ENCODE measurements at places on chromosomes 3 and 15.

DNA sequence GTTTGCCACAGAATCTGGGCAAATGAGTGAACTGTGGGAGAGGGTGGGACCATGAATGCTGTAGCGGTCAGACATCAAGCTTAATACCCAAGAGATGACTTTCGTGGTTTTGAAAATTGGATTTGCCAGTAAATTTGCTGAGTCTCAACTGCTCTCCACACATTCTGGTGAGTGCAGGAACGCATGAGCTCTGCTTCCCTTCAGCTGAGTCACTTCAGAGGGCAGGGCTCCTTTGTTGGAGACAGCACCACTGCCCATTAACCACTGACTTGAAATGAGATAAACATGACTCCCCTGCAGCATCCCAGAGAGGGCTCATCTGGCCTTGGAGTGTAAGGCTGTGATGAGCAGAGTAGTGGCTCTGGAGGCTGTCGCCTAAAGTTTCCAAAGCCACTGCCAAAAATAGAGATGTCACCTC lies 22.6 kb downstream of the RARRES1 start:
- peak; percentile 83 for DNase-seq

GRCh38 chr3:58260261-58260731 lies 22.7 kb downstream of the ABHD6 start:
- DNase-seq, result peak; percentile 29

- DNase-seq, result peak; percentile 82
Measured at GRCh38 chr3:186746008-186746407, 28.8 kb downstream of the KNG1 start.

DNA sequence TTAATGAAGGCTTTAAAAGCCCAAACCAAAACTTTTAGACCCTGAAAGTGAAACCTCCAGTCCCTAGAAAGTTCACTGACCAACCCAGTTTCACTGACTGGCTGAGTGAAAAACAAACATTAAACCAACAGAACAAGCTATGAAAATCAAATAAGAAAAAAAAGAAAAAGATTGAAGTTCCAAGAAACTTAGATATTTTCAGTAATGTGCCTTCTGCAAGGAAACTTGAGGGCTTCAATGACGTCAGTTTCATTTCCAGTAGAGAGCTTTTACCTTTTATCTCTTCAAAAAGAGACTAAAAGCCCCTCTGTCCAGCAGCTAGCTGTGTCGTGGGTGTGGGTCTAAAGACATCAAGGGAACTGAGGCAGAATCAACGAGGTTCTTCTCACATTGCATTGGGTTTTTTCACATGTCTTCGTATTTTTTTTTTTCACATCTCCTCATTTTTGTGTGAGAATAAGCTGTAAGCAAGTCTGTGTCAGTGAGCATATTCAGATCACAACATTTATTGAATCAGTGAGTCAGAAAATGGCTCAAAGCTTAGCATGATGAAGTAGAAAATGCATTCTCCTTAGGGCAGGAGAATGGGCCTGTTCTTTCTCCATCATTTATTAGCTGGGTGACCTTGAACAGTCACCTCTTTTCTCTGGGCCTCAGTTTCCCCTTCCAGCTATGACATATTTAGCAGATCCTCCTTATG lies 54.8 kb upstream of the BCL6 start:
- no peak for DNase-seq

DNA sequence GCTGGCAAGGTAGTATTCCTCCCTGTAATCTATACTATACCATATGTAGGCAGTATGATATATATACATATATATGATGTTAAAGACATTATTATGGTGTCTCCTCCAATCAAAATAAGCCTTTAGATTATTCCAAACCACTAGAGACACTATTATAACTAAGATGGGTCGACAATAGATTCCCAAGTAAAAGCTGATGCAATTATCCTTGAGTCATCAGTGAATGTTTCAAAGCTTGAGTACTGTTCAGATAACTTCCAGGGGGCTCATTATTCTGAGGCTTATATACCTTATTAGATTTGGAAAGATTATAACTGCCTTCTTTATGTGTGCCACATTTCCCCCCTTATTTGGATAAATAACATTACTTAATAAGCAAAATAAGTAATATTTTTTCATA lies 11.9 kb upstream of the C3orf38 start:
- peak; percentile 58 for DNase-seq

DNA sequence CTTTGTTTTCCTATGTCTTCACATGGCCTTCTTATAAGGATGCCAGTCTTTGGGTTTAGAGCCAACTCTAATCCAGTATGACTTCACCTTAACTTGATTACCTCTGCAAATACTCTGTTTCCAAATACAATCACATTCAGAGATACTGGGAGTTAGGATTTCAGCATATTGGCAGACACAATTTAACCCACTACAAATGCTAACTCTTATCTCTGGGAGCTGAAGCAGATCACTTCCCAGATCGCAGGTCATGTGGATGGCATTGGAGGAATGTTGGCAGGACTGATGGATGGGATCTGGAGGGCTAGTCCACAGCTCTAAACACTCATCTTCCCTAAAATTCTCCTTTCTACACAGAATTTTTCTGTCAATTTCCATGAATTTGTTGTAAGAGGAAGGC lies 46.2 kb upstream of the ADGRG7 start:
- no peak for DNase-seq

GRCh38 chr15:40281801-40282146 lies 1.1 kb downstream of the ANKRD63 start:
- no peak for DNase-seq

GRCh38 chr3:123401836-123402530 lies 46.9 kb downstream of the ADCY5 start:
- no peak for DNase-seq

DNA sequence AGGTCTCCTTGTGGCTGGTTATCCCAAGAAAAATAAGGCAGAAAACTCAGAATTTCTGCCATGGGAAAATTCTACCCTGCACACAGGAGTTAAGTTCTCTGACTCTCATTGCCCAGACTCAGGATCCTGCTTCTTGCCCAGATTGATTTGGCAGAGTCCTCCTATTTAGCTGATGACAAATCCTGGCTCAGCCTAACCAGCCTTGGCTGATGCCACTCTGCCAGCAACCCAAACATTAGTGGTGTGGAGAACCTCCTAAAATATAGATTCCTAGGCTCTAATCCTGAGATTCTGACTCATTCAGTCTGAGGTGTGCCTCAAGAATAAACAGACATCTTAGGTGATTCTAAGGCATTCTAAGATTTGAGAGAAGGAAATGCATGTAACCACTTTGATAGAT lies 60.5 kb upstream of the ACTC1 start:
- peak; percentile 57 for DNase-seq

- no peak for DNase-seq
Measured at GRCh38 chr3:10970306-10970960, 22.1 kb upstream of the SLC6A1 start.

- no peak for DNase-seq
Measured at GRCh38 chr15:49168016-49168415, 2.0 kb upstream of the GALK2 start.

GRCh38 chr3:14725013-14725412 lies 50.1 kb downstream of the C3orf20 start:
- no peak for DNase-seq

DNA sequence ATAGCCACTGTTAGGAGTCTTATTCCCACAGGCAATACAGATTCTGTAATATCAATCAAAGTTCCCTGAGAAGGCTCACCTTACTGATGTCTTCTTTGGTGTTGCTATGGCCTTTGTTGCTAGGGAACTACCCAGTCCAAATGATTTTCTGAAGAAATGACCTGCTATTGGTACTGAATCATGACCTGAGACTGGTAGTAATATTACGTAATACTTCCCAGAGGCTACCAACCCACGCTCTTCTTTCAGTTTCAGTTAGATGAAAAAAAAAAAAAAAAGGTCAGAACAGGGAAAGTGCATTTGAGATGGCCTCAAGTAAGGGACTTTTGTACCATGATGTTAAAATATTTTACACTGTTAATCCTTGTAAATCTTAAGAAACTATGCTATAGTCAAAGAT lies 1092.5 kb upstream of the EPHA6 start:
- DNase-seq, result peak; percentile 43

DNA sequence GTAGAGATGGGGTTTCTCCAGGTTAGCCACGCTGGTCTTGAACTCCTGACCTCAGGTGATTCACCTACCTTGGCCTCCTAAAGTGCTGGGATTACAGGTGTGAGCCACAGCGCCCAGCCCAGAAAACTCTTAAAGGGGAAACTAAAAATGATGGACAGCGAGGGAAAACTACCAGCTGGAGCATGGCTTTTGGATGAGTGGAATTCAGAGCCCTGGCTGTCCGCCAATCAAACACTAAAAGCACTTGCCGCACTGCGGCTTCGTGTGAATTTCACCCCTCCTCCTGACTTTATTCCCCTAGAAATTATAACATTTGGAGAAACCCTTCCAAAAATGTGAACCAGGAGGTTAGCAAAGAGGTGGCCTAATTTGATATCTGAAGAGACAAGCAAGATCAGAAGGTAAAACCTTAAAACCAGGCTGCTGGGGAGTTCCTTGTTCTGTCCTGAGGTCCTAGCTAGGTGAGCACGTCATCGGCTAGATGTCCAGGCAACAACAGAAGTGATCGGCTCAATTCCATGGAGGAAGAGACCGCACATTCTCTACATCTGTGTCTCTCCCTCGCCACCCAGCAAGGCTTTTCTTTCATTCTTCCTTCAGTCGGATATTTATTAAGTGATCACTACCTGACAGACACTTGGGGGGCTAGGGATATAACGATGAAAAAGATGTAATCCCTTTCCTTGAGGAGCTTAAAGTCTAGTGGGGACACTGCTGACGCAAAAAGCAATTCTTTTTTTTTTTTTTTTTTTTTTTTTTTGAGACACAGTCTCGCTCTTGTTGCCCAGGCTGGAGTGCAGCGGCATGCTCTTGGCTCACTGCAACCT lies 1.7 kb downstream of the TM4SF19 start:
- peak; percentile 42 for DNase-seq

DNA sequence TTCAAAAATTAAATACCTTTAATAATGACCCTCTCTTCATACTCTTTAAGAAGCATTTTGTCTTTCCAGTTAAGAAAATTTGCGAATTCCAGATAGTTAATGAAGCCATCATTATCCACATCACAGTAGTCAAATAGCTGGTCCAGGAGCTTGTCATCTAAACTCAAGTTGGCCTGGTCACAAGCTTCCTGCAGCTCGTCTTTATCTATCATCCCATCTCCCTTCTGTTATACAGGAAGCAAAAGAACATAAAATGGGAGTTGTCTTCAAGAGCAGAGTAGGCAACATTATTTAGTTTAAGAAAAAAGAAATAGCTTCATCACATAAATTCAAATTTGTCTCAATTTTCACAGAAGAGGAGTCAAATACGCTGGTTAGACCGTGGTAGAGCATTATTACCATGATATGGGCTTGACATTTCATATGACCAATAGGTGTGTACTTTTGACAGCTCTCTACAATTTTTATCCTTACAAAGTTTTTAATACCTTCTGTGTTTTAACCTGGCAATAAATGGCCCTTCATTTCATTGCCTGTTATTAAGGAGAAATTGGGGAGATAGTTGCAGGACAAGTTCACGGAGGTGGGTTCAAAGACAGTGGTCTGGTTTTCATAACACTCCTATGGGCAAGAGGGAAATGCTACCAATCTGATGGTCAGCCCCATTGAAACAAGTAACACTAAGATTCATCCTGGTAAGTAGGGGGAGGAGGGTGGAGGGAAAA lies 45.4 kb downstream of the EFHB start:
- DNase-seq, result no peak

- peak; percentile 58 for DNase-seq
Measured at GRCh38 chr3:10950476-10951294, 41.9 kb upstream of the SLC6A1 start.

DNA sequence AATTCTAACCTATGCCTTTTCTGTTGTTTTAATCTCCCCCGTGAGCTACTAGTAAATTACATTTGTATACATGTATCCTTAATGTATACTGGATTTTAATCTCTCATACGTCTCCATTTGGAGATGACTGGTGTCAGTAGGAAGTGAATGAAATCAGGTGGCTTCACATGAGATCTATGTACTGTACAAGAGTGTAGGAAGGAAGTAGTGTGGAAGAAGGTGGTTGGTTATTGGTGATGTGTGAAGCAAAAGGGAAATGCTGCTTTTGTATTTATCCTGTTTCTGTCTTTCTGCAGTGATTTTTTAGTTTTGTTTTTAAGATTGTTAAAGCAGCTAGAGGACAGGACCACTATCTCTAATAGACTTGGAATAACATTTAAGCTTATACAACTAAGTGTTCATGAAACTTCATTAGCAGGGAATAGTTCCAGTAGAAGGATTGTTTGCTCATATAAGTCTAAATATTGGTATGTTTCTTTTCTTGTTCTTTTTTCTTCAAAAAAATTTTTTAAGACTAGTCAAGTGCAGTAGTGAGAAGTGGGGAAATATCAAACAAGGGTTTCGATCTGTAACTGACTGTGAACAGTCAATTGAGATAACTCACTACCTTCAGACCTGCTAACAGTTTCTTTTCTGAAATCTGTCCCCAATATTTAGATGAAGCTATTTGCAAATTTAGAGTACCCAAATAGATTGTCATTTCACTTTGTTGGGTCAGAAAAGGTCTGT lies 15.3 kb downstream of the SNX1 start:
- DNase-seq, result no peak

DNA sequence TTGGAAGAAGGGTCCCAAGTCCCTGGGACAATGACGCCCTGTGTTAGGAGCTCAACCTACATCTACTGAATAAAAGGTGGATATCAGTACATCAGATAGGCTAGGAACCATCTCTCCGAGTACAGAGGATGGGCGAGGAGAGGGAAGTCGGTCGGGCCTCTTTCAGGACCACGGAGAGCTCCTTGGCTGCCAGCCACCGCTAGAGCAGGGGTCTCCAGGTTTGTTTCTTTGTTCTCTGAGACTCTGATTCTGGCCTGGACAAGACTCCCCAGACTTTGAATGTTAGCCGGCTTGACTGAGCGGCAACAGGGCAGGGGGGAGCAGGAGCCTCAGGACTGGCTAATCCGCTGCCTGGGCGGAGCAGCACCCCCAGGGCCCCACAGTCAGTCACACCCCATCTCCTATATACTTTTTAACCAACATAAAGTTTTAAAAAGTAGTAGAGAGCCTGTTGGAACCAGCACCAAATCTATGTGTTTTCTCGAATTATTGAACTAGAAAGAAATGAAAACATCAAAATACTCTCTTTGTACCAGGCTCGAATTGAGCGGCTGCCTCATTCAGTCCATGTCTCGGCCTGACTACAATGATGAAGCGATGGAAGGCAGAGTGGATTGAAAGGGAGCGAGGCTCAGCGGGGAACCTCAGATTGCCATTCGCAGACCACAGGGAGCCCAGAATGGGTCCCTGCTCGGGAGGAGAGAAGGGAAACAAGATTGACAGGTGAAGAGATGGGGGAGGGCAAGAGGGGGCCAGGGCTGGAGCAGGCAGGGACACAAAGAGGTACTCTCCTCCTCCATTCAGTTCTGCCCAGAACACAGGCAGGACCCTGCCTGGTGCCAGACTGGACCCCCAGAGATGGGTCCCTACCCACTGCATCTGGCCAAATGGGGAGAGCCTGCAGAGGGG lies 131.6 kb downstream of the TPRA1 start:
- no peak for DNase-seq

Measured in epithelial cell of esophagus (primary cell).